ENCODE measurements at places on chromosomes 4 and X.

DNA sequence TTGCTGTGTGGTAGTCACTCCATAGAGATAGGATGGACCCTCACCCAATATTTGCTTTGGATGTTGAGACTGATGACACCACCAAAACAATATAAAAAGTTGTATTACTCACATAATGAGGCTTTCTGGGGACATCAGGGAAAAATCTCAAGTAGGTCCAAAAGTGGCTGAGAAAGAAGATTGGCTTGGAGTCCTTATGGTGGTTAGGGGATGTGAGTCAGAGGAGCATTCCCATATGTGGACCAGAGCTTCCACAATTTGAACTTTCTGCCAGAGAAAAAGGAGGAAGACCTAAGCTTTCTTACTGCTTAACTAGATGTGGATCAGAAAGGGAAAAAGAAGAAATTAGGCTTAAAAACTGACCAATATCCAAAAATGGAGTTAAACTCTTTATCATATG is 460.5 kb downstream of the SH3BGRL start:
- no peak for DNase-seq

GRCh38 chr4:10006601-10007435 is 14.5 kb downstream of the SLC2A9 start:
- DNase-seq: no peak

GRCh38 chr4:24836661-24837242 is 41.4 kb downstream of the SOD3 start:
- DNase-seq: no peak

DNA sequence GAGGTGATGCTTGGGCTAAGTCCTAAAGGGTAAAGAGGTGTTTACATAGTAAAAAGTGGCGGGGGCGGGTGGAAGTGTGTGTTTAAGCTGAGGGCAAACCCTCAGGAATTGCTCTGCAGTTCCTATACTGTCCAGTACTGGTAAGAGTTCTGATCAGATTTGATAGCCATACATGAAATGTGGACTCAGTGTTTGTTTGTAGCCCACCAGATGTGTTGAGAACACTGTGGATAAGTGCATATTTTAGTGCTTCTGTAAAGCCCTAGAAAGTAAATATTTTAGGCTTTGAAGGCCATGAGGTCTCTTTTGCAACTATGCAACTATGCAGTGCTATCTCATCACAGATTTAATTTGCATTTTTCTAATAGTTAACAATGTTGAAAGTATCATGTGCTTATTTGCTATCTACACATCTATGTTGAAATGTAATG is 80.7 kb upstream of the EOLA2 start:
- no peak for DNase-seq

DNA sequence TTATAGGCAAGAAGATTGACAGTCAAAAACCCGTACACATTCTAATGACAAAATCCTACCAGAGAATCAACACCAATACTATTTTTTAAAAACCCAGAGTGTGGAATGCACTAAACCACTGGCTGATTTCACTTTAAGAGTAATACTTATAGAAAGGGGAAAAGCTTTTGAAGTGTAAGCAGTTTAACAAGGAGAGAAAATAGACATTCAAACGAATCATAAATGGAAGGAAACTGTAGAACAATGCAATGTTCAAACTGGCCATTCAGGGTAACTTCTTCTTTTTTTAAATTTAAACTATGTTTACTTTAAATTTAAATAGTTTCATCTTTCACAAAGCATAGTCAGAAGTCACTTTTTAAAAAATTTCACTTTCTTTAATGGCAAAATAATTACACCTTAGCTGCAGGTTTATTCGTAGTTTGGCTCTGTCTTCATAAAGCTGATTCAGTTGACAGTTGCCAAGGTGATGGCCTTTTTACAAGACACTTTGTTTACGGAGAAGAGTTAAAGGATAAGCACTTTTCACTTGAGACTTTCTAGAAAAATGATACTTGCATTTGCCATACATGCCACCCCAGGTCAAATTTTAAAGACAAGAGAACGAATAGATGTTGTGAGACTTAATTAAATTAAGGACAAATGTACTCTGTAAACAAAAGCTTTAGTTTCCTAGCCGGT is 82.4 kb upstream of the KLF3 start:
- no peak for DNase-seq

- DNase-seq: no peak
Observed at GRCh38 chrX:68914479-68914946, 85.7 kb downstream of the EFNB1 start.

DNA sequence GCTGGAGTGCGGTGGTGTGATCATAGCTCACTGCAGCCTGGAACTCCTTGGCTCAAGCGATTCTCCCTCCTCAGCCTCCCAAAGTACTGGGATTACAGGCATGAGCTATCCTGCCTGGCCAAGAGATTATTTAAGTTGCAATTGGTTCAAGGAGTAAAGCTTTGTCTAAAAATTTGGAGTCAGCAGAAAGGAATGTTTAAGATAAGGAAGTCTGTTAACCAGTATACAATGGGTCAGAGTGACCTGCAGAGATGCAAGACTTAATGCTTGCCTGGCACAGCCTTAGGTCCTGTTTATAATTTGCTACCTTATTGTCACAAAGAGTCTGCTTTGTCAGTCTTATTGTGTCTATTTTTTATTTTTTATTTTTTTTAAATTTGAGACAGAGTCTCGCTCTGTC is 826.2 kb downstream of the NLGN4X start:
- DNase-seq: no peak

DNA sequence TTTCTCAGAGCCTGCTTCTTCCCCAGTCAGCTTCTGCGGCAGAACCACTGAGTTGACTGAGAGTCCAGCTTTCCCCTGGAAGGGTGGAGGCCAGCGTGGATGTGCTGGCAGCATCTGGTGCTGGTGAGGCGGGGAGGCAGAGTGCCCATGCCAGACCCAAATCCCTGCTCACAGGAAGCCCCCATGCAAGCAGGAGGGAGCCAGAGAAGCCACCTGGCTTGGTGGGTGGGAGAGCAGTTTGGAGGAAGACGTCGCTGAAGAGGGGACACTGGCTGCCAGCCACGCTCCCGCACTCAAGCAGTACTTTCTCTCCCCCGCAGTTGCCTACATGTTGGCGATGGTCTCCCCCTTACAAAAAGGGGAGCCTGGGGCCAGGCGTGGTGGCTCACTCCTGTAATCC is 6.0 kb downstream of the PDZD4 start:
- DNase-seq: no peak

DNA sequence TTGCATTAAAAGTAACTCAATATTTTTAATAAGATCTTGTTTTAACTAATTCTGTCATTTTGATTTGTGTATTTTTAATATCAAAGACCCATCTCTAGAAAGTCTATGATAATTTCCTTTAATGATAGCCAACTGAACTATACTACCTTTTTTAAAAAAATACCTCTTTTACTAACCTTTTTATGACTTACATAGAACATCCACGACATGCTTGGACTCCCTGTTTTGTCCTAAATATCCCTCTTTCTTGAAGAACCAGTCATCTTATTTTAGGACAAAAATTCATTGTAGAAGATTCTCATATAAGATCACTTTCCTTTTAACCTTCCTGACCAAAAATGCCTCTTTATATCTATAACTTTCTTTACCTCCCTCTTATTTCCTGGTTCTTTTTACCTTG is 76.8 kb upstream of the GC start:
- no peak for DNase-seq

DNA sequence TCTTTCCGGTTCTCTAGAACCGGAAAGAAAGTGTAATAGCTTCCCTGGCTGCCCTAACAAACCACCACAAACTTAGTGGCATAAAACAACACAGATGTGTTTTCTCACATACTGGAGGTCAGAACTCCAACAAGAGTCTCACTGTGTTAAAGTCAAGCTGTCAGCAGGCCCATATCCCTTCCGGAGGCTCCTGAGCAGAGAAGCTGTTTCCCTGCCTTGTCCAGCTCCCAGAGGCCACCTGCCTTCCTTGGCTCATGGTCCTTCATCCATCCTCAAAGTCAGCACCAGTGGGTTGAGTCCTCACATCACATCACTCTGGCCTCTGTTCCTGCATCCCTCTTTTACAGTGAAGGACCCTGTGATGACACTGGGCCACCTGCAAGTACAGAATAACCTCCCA is 49.8 kb upstream of the HMX1 start:
- no peak for DNase-seq

DNA sequence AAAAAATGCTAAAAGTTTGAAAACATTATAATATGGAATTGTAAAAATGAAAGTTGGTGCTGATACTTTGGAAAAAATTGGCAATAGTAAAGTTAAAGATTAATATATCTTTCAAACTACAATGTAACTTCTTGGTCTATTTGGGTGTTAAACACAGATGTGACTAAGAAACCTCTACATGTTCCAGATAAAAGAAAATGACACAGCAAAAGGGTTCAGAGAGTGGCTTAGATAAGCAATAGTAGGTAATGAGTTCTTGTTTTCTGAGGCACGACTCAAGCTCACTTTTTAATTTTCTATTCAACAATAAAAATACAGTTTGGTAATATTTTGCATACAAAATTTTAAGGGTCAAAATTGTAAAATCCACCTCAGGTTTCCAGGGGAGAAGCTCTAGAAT is 292.7 kb downstream of the GALNTL6 start:
- DNase-seq: no peak

DNA sequence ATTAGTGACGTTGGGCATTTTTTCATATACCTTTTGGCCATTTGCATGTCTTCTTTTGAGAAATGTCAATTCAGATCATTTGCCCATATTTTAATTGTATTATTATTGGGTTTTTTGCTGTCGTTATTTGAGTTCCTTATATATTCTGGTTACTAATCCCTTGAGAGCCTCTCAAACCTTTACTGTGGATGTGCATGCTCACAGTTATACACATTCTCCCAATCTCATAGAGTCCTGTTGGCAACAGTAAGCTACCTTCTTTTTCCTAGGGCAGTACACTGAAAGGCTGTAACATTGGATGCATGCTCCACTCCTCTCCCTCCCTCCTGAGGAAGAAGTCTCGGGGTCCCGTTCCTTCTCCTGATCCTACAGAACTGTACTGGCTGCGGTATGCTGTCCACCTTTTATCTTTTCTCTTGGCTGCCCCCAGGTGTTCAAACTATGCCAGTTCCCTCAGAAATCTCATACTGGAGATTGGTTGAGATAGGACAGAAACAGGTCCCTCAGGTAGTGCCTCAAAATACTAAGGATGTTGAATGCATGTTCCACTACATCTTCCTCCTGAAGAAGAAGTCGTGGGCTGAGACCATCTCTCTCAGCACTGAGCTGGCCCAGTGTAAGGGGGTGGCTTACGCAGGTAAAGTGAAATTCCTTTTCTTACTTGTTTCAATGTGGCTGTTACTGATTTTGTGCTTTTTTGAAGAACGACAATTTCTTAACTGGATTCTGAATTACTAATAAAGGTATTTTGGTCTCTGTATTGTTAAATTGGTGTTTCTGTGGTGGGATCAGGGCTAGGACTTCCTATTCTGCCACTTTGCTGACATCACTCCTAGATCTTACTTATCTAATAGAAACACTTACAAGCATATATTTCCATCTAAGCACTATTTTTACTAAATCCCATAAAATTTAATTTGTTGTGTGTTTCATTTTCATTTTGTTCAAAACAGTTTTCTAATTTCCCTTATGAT is 145.4 kb upstream of the HUWE1 start:
- DNase-seq: no peak

- no peak for DNase-seq
Observed at GRCh38 chr4:176780995-176781738, 11.6 kb downstream of the VEGFC start.

DNA sequence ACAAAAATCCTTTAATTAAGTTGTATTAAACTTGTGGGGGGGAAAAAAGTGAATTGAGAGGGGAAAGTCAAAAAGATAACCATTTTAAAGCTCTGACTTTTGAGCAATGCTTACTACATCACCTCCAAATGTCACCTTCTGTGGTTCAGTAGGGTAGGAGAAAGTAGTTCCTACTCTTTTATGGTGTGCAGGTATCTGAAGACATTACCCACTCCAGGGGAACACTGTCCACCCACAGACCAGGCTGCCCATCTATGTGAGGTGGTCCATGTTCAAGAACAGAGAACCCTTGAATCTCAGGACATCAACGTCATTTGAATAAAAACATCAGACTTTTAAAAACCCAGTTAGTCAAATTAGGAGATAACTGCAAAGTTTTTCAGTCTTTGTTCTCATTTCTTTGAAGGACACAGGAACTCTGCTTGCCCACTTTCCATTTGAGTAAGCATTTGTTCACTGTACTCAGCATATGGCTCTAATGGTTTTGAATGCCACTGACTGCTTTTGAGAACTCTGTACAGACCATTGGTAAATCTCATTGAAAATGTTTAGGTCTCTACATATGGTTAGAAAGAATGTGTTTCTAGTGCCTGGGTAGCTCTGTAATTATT is 18.4 kb downstream of the NMU start:
- no peak for DNase-seq

- no peak for DNase-seq
Observed at GRCh38 chrX:14267216-14267615, 237.5 kb upstream of the GEMIN8 start.

DNA sequence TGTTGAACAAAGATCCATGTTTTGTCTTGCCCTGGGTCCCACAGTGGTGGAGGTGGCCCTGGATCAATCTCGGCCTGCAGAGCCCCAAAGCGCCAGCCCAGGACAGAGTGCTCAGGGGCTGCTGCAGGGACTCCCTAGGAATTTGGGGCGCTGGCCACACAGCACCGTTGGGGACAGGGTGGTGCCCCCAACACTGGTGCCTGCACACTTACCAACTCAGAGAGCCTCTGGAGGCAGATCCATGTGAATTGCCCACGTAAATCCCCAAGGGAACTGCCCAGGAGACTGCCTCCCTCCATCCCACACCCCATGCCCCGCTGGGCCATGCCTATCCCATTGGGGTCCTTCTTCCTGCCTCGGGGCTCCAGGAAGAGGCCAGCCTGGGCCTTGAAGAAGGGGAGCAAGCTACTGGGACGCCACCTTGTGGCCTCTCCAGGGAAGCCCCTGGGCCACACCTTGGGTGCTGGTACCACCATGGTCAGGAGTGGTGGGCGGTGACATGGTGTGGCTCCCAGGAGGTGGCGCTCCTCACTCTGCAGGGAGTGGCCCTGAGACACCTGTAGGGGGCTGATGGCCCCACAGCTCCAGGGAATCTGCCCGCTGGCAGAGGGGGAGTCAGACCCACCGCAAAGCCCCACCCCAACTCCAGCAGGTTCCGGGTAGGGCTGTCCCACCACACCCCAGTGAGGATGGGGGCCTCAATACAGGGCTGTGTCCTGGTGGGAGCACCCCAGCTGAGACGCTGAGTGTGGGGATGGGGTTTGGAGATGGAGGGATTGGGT is 22.8 kb downstream of the CFAP99 start:
- DNase-seq: no peak

DNA sequence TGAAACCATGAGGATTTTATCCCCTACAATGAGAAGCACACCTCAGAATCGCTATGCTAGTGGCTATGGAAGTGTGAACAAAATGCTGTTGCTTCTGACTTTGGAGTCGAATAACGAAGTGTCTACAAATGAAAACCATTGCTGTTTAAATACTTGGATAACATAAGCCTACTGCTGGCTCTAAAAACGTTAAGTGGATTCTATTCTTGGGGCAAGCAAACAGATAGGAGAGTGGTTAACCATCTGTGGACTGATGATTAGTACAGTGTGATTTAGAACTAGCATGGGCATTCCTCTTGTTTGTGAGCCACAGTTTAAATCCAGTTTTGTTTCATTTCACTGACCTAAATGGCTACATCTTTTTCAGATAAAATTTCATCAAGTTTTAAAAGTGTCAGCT is 109.7 kb upstream of the PNPLA4 start:
- DNase-seq: no peak

- no peak for DNase-seq
Observed at GRCh38 chr4:17238633-17239032, 273.3 kb downstream of the QDPR start.

- DNase-seq: no peak
Observed at GRCh38 chr4:2290974-2291704, 29.2 kb upstream of the MXD4 start.
